ENCODE measurements at places on chromosomes 13 and 19.

DNA sequence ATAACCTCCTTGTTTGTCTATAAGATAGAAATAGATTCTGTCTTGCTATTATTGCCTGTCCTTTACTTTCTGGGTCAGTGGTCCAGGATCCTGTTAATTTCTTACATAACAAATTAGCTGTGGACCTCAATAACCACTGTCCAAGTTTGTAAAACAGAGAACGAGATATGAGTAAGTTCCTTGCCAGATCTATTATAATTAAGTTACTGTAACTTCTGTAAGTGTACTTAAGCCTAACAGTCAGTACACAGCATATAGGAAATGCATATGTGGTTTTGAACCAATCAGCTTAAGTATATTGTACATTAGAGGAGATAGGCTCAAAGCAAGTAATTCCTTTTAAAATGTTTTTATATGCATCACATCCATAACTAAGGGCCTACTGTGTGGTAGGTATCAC, 34.9 kb downstream of the HTR2A start:
- DNase-seq: no peak

- DNase-seq: peak; percentile 91
These were observed 1.8 kb upstream of the APOE start for GRCh38 chr19:44903602-44904425.

DNA sequence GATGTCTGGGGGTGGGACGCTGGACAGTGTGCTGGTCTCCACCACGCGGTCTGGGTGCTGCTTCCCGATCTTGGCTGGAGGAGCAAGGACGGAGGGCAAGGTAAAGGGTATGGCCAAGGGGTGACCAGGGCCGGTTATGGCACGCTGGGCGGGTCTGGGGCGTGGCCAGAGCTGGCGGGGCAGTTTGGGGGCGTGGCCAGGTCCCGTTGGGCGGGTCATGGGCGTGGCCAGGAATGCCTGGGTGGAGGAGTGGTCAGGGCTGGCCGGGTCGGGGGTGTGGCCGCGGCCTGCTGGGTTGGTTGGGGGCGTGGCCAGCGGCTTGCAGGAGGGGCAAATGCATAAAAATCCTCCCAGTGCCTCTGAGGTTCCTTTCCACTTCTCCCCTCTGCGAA, 19.2 kb downstream of the GPX4 start:
- DNase-seq: peak; percentile 31

DNA sequence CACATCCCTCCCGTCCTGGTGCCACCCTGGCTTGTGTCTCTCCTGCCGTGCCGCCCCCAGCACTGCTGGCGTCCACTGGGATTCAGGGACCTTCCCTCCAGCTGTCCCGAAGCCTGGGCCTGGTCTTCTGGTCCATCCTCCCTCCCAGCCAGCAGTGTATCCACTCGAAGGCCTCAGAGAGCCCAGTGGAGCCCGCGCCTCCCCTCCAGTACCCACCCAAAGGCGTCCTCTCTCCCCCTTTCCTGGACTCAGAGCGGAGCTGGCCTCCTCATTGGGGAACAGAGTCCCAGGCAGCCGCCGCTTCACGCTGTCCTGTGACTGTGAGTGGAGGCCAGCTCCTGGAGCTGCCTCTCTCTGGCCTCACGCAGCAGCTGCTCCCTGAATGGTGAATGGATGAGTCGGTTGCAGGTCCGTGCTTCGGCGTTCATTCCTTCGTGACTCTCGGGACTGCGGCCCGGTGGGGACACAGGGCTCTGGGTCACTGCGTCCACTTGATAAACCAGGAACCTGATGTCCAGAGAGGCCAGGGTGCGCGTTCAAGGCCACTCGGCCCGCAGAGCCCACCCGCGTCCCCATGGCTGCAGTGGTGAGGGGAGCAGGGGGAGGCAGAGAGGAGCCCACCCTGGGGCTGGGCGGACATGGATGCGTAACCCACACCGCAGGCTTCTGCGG, 12.1 kb downstream of the ONECUT3 start:
- peak; percentile 72 for DNase-seq

GRCh38 chr13:97214921-97215320, 7.2 kb upstream of the MBNL2 start:
- DNase-seq: no peak

DNA sequence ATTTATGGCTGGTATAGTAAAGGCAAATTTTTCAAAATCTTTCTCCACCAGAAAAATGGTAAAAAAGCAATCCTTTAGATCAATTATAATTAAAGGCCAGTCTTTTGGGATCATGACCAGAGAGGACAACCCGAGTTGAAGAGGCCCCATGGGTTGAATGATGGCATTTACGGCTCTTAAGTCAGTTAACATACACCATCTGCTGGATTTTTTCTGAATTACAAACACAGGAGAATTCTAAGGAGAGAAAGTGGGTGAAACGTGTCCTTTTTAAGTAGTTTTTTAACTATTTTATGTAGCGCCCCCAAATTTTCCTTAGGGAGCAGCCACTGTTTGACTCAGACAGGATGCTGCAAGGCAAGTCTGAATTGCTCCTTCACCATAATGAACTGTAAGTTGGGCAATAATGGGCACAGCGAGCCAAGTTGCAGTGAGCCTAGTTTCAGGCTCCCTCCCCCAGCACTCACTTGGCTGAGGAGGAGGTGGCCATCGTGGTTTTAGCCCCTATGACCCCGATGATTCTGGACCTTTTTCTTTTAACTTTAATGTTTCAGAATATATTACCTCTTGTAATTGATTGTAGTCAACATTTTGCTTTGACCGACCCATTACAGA, 13.6 kb upstream of the ZNF611 start:
- peak; percentile 71 for DNase-seq

DNA sequence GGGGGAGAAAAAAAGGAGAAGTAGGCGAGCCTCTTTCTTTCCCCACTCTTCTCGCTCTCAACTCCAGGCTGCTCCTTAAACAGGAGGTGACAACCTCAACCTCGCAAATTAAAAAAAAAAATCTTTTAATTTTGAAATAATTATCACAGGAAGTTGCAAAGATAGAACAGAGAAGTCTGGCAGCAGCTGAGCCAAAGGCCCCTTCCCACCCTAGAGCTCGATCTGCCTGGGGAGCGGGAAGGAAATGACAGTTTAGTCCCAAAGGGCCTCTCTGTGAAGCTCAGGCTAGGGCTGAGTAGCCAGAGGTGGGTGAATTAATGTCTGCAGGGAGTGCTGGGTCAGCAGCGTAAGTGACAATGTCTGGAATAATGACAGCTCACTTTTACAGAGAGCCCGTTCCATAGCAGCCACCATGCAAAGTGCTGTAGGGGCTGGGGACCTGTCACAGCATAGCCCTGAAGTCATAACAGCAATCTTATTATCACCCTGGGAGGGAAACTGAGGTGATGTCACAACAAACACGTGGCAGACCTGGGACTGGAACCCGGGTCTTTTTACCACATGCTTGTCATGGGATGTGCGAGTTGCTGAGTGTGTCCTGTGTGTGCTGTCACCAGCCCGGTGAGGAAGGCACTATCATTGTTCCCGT, 8.8 kb upstream of the CD22 start:
- peak; percentile 50 for DNase-seq

DNA sequence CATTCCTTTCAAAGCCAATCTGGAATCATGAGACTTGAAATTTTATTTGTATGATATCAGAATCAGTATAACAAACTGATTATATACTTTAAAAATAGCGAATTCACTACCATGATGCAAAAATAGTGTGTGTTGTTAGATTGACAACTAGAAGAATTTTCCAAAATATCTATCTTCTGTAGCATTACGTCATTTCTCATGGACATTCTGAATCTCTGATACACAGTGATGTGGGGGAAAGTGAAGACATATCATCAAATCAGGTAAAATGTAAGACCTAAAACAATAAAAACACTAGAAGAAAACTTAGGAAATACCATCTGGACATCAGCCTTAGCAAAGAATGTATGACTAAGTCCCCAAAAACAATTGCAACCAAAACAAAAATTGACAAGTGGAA, 1292.0 kb upstream of the PCDH9 start:
- DNase-seq: no peak

DNA sequence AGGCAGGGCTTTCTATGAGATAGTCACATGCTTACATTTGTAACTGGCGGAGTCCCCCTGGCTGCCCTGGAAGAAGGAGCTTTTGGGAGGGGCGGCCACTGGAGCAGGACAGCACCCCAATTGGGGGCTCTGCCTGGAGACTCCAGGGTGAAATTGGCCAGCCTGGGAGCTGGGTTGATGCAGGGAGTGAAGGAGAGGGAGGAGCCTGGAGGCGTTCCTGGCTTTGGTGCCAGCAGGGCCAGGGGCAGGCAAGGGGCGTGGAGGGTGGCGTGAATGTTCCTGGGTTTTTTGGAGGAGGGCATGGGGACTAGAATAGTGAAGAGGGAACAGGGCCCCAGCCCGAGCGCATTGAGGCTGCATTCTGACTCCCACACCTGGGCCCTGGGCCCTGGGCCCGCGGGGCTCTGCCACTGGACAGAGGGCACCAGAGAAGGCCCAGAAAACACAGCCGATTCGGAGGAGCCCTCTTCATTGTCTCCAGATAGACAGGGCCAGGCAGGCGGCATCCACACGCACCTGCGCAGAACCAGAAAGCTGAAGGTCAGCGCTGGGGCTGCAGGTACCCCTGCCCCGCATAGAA, 29.5 kb downstream of the COMP start:
- no peak for DNase-seq

DNA sequence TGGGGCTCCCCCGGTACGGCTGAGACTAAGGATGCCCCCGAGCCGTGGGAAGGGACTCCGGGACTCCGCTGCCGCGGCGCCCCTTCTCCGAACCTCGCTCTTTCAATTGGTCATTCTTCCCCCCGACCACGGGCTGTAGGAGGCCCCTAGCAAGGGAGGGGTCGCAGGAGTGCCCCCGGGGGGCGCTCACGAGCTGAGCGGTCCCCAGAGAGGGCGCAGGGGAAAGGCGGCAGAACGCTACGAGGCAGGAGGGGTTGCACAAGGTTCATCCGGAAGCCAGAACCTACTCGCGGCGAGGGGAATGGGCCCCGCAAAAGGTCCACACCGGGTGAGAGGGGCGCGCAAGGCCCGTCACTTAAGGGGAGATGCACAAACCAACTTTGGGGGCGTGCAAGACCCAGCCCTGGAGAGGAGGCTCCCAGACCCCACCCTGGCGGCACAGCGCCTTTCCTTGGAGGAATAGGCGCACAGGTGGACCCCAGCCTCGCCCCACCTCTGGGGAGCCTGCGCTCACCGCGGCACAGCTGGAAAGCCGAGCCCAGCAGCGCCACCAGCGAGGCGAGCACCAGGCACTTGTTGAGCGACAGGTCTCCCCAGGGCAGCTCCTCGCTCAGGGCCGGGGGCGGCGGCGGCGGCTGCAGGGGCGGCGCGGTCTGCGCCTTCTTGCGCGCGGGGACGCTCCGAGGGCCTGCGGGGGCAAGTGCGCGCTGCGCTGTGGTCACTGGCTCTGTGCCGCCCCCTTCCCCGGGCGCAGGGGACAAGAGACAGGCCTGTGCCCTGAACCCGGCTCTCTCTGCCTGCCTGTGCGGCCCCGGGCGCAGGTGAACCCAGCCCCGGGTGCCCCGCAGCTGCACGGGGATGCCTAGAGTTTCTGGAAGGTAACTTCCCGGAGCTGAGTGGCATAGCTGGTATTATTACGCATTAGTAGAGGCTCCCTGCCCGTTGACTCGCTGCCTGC, 2.8 kb downstream of the JSRP1 start:
- DNase-seq: peak; percentile 49
